ENCODE measurements at places on chromosomes 12 and 14.

- no peak for DNase-seq
Measured at GRCh38 chr12:80058586-80058985, 40.8 kb upstream of the OTOGL start.

GRCh38 chr12:50720085-50720484, 43.8 kb upstream of the ATF1 start:
- no peak for DNase-seq

- DNase-seq, result no peak
Measured at GRCh38 chr14:56733396-56733795, 76.9 kb downstream of the OTX2 start.

- no peak for DNase-seq
Measured at GRCh38 chr12:12979731-12980259, 20.3 kb downstream of the HEBP1 start.

DNA sequence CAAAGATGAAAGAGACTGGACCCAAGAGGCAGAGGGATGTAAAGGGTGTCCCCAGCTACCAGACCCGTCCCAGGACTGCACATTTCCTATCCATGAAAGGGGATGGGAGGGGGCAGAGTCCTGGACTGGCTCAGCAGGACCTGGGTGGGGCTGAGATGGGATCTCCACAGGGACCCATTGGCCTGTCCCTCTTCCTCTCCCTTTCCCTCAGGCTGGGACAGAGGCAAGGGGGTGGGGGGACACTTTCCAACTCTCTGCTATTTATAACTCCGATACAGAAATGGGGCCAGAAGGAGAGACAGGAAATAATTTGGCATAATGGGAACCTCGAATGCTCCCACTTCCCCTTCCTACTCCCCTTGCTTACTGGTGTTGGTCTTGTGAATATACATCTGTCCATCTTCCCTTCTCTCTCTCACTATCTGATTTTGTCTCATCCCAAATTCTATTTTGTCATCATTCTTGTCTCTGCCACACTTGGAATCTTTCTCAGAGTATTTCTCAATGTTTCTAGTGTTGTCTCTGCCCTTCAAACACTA, 1.1 kb upstream of the ITGA7 start:
- no peak for DNase-seq

- peak; percentile 8 for DNase-seq
Measured at GRCh38 chr12:124680863-124681778, 113.7 kb upstream of the NCOR2 start.

Measured in CD4-positive, alpha-beta T cell treated with Interleukin-6 for 4 hours (primary cell).